ENCODE measurements at places on chromosomes 2 and 18.

DNA sequence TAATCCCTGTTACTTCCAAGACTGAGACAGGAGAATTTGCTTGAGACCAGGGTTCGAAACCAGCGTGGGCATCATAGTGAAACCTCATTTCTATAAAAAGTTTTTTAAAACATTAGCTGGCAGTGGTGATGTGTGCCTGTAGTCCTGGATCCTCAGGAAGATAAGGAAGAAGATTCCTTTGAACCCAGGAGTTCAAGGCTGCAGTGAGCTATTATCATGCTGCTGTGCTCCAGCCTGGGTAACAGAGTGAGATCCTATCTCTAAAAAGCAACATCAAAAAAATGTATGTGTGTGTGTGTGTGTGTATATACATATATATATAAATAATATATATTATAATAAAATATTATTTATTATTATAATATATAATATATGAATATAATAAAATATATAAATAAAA is 1417.6 kb upstream of the CDH2 start:
- H3K27ac ChIP-seq, result no peak overlapping the region
- no peaks in the 10 kb centered on the region for H3K27me3 ChIP-seq
- no peaks in the 10 kb centered on the region for H3K4me1 ChIP-seq
- H3K36me3 ChIP-seq, result no peaks in the 10 kb centered on the region

DNA sequence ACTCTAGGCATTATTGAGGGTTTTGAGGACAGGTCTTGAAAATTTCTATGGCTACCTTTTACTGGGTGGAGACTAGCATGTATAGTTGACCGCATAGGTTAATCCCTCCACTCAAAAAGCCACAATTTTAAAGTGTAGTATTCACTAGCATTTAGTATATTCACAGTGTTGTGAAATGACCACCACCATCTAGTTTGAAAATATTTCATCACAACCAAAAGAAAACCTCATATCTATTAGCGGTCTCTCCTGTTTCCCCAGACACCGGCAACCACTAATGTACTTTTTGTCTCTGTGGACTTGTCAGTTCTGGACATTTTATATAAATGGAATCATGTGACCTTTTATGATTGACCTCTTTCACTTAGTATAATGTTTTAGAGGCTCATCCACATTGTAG is 53.9 kb downstream of the MSH2 start:
- 0 out of 2 replicates have a peak, but pooled peaks cover 6% of the 10 kb centered on the region for H3K27me3 ChIP-seq
- H3K4me1 ChIP-seq, result peaks cover 11% of the 10 kb centered on the region
- peaks cover 7% of the 10 kb centered on the region for H3K36me3 ChIP-seq
- no peak for DNase-seq
- H3K27ac ChIP-seq, result no peak overlapping the region

- peak overlapping the region; percentile 51 for H3K4me3 ChIP-seq
- no peak for DNase-seq
- no peaks in the 10 kb centered on the region for H3K36me3 ChIP-seq
- peaks cover 13% of the 10 kb centered on the region for H3K4me1 ChIP-seq
- H3K27ac ChIP-seq, result no peak overlapping the region
- peaks cover 9% of the 10 kb centered on the region for H3K27me3 ChIP-seq
These were observed 566 bp upstream of the CMPK2 start for GRCh38 chr2:6866275-6866671.

DNA sequence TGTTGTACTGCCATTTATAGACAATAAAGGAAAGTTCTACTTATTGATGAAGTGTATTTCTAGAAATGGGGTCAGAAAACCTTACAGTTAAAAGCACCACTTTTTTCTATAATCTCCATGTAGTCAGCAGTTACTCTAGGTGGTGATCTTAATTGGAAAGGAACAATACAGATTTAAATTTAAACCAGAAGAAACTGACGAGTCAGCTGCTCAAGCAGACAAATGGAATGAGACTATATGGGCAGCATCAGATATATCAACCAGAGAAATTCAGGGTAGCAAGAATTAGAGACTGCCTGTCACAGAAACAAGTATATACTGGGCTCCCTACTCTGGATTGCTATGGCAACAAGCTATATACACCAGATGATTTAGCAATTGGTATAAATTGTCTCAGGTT is 99.6 kb upstream of the SCG2 start:
- no peaks in the 10 kb centered on the region for H3K36me3 ChIP-seq
- peaks cover 27% of the 10 kb centered on the region for H3K4me1 ChIP-seq
- H3K4me3 ChIP-seq, result no peak overlapping the region
- DNase-seq, result no peak
- H3K27ac ChIP-seq, result no peak overlapping the region

GRCh38 chr2:239609607-239610310 is 208.9 kb upstream of the HDAC4 start:
- DNase-seq, result no peak
- no peaks in the 10 kb centered on the region for H3K36me3 ChIP-seq
- H3K4me3 ChIP-seq, result no peak overlapping the region
- H3K4me1 ChIP-seq, result no peaks in the 10 kb centered on the region
- H3K27me3 ChIP-seq, result peaks cover 2% of the 10 kb centered on the region

DNA sequence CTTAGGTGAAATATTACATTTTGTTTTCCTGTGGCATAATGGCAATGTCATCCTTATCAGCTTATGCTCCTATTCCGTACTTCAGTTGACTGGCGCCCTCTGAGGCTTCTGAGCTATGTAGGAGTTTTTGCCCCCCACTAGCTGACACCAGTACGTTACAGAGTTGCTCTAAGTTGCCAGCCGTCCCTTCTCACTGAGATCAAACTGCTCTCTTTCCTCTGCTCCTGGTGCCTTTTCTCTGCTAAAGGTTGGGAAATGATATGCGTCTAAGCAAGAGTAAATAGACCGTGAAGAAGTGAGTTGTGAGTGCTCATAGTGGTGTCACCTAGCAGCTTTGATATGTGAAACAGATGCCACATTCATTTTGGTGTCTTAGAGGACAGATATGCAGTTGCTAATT is 99.2 kb downstream of the RAPGEF4 start:
- peaks cover 18% of the 10 kb centered on the region for H3K4me1 ChIP-seq
- DNase-seq, result no peak
- H3K4me3 ChIP-seq, result no peak overlapping the region

DNA sequence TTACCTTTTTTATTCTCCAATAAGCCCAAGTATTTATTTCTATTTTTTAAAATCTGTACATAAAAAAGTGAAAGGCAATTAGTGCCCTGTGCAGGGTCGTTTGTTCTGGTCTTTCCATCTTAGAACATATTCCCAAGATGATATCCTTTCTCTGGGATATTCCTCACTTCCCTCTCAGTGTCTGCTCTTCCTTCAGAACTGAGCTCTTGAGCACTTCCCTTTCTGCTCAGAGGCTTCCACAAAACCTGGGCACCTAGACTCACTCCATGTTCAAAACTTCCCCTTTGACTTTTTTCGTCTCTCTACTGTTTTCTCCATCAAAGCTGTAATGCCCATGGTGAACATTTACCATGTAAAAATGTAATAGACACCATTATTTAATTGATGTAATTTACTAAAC is 296.5 kb upstream of the TCF4 start:
- no peak overlapping the region for H3K27ac ChIP-seq
- no peaks in the 10 kb centered on the region for H3K4me1 ChIP-seq
- H3K4me3 ChIP-seq, result no peak overlapping the region
- DNase-seq, result no peak
- H3K27me3 ChIP-seq, result no peaks in the 10 kb centered on the region

All from SJSA1 (cell line).